ENCODE measurements at places on chromosomes 1 and 21. TPM values are rescaled to one million over a fixed set of nuclear protein-coding genes. Genes with fewer than 3 reads are reported as not detected.
A peak's percentile ranks its signal among the peaks of the same experiment; 100 is the strongest.

ALPL gene
- total RNA-seq: 148 TPM

CCDC185 gene
- not detected for total RNA-seq

CD48 gene
- 0.37 TPM for total RNA-seq

SLAMF7 gene
- not detected for total RNA-seq

MPL gene
- total RNA-seq: 0.15 TPM

PHLDA3 gene
- total RNA-seq: 59.7 TPM

GRCh38 chr1:77582905-77583304 lies 99.6 kb downstream of the ZZZ3 start:
- no peak for DNase-seq
- no peaks in the 10 kb centered on the region for H3K27me3 ChIP-seq
- no peak overlapping the region for H3K4me3 ChIP-seq

DNA sequence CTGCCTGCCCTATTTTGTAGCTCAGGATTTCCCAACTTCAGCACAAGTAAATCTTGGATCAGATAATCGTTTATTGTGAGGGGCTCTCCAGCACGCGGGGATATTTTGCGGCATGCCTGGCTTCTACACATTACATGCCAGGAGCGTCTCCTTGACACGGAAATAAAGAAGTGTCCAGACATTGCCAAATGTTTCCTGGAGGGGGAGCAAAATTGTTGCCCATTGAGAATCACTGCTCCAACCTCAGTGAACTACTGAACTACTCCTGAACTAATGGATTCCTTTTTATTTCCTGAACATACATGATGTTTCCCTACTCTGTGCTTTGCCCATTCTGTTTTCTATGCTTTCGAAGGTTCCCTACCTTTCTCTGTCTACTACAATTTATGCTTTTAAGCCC lies 1359.1 kb upstream of the ADGRL2 start:
- peaks cover 15% of the 10 kb centered on the region for H3K4me1 ChIP-seq
- H3K27ac ChIP-seq: no peak overlapping the region
- no peak for DNase-seq
- no peak overlapping the region for H3K4me3 ChIP-seq
- H3K27me3 ChIP-seq: no peaks in the 10 kb centered on the region

DNA sequence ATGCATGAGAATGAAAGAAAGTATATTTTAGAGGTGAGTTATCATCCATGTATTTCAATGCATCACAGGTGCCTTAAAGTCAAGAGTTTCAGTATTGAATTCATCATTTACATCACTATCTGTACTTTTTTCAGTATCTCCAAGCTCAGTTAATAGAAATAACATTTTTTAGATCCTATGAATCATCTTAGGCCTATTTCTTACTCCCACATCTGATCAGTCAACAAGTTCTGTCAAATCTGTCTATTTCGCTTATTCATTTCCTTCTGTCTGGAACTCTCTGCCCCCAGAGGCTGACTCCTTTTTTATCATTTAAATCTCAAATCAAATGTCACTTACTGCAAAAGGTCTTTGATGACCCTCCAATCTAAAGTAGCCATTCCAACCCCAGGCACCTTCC lies 295.2 kb downstream of the LRRC7 start:
- H3K27ac ChIP-seq: no peak overlapping the region
- H3K4me1 ChIP-seq: peaks cover 11% of the 10 kb centered on the region
- H3K36me3 ChIP-seq: no peaks in the 10 kb centered on the region
- no peak for DNase-seq
- H3K4me3 ChIP-seq: no peak overlapping the region

GRCh38 chr1:156632355-156632754 lies 9.6 kb upstream of the BCAN start:
- no peak overlapping the region for H3K4me3 ChIP-seq
- H3K36me3 ChIP-seq: no peaks in the 10 kb centered on the region
- DNase-seq: no peak
- H3K27me3 ChIP-seq: peaks cover 43% of the 10 kb centered on the region
- no peak overlapping the region for H3K27ac ChIP-seq
- peaks cover 8% of the 10 kb centered on the region for H3K4me1 ChIP-seq

GRCh38 chr1:218284377-218284916 lies 646 bp upstream of the RRP15 start:
- peak; percentile 20 for DNase-seq
- peaks cover 16% of the 10 kb centered on the region for H3K4me1 ChIP-seq
- H3K4me3 ChIP-seq: peak overlapping the region; percentile 96
- H3K27me3 ChIP-seq: peaks cover 5% of the 10 kb centered on the region
- H3K36me3 ChIP-seq: peaks cover 9% of the 10 kb centered on the region

DNA sequence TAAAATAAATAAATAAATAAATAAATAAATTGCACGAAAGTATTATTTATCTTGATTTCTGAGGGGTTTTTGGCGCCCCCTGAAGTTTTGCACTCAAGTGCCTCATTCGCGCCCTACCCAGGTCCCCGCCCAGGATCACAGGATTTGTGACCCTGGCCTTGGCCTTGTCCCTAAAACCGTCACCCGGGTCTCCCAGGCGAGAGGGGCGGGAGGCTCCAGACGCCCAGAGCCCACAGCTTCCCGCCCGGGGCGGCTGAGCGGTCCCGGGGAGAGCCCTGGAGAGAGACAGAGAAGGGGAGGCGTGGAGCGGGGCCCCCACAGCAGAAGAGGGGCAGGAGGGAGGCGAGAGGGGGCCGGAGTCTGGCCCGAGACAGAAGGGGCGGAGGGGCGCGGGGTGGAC lies 91.8 kb upstream of the CASZ1 start:
- no peak overlapping the region for H3K27ac ChIP-seq
- peaks cover 21% of the 10 kb centered on the region for H3K27me3 ChIP-seq
- H3K4me3 ChIP-seq: peak overlapping the region; percentile 68
- peaks cover 17% of the 10 kb centered on the region for H3K4me1 ChIP-seq
- DNase-seq: peak; percentile 57

- H3K4me1 ChIP-seq: peaks cover 12% of the 10 kb centered on the region
- H3K36me3 ChIP-seq: no peaks in the 10 kb centered on the region
- H3K27me3 ChIP-seq: peaks cover 30% of the 10 kb centered on the region
- no peak overlapping the region for H3K27ac ChIP-seq
- no peak overlapping the region for H3K4me3 ChIP-seq
Observed at GRCh38 chr1:231628207-231628876, 1.8 kb downstream of the DISC1 start.

- H3K27me3 ChIP-seq: no peaks in the 10 kb centered on the region
- no peak overlapping the region for H3K4me3 ChIP-seq
- H3K27ac ChIP-seq: peak overlapping the region; percentile 80
- peaks cover 28% of the 10 kb centered on the region for H3K4me1 ChIP-seq
Observed at GRCh38 chr1:101003012-101003650, 22.5 kb downstream of the DPH5 start.

DNA sequence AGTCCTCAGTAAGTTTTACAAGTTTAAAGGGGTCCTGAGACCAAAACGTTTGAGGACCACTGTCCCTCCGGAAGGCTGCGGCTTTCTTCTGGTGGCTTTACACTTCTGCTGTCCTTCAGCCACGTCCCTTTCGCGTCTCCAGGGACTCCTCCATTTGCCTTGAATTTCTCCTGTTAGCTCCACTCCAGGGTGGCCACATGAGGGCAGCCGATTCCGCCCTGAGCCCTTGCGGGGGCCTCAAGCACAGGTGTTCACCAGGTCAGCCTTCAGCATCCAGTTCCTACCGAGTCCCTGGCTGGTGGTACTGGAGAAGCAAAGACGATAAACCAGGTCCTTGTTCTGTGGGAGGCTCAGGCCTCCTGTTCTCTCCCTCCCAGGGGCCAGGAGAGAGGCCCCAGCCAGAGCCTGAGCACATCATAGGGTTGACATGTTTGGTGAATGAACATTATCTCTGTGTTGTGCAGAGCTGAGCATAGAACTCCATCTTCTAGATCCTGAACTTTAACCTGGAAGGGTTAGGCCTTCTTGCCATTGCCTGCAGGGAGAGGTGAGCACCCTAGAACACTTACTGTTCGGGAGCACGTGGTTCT lies 27.4 kb upstream of the COQ8A start:
- H3K27ac ChIP-seq: no peak overlapping the region
- H3K4me3 ChIP-seq: no peak overlapping the region
- no peaks in the 10 kb centered on the region for H3K36me3 ChIP-seq
- peaks cover 5% of the 10 kb centered on the region for H3K4me1 ChIP-seq

All from WTC11 (cell line).